ENCODE measurements at places on chromosomes 5 and 9.

- DNase-seq: no peak
Measured at GRCh38 chr9:36046923-36047322, 10.2 kb downstream of the RECK start.

- DNase-seq: no peak
Measured at GRCh38 chr5:132828846-132829494, 1.5 kb downstream of the SHROOM1 start.

DNA sequence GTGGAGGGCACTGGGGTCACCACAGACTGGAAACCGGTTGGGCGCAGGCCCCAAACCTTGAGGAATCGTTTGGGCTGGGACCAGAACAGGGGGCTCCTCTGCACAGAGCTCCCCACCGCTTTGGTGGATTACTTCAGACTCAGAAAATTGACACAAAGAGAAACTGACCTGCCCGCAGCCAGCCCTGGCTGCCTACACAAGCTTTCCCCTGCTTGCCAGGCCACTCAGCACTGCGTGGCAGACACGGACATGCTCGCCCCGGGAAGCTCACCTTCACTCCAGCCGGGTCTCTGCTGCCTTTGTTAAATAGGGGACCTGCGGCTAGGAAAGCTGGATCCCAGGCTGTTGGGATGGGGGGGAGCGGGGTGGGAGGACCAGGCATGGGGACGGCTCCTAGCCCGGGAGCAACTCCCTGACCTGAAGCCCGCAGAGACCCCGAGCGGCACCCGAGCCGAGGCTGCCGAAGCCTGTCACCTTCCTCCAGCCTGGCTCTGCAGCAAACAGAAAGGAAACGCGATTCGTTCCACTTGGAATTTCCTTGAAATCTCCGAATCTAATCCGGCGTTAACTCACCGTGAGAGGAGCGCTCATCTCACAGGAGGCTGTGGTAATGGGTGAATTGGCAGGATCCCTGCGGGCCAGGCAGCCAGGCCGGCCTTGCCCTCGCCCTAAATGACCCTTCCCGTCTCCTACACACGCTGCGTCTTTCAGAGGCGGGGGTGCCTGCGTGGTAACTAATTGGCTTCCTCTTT, 8.8 kb downstream of the PAX5 start:
- no peak for DNase-seq

DNA sequence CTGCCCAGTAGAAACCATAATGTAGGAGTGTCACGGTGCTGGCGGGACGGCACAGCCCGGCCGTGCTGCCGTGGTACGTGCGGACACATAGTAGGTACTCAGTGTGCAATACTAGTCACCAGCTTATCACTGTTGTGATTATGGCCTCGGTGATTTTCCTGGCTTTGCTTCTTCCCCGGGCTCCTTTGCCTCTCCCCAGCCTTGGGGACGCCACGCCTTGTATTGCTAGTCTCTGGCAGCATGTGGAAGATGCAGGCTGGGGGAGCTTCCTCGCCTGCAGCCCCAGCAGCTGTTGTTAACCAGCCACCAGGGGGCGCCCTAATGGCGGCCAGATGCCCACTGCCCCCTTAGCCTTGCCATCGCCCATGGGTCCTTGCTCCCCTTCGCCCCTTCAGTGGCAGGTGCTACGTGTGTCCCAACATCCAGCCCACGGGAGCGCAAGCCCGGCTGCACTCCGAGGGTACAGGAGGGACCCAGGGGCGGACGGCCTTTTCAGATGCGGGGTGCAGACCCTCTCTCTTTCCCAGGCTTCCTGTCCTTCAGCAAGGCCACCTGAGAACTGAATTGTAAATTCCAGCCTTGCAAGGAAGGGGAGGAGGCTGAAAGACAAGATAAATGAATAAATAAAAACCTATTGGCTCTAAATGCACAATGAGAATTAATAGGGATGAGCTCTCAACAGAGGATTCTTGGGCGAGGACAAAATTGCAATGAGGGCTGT, 8.0 kb downstream of the NTNG2 start:
- DNase-seq: peak; percentile 58

DNA sequence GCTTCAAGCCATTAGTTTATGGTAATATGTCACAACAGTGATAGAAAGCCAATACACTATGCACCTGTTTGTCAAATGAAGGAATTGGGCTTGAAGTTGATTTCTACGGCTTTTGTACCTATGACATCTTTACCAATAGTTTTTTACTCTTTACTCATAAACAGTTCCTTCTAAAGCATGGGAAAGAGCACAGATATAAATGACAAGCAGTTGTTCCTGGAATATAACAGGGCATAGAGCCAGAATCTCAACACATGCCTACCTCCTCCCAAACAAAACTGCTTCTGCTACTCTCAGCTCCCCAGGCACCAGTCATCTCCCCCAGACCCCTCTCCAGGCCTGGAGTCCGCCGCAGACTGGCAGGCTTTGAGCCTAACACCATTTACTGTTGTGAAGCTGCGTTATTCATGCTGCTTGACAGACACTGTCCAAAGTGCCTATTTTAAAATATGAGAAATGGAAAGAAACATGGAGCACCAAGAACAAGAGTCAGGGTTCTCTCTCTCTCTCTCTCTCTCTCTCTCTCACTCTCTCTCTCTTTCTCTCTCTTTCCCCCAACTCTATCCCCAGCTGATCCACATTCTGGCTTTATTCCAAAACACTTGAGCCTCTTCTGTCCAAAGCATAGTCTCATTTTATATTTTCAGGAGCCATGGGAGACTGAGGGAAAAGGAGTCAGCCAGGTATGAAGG, 111.6 kb downstream of the ADRB2 start:
- DNase-seq: no peak

DNA sequence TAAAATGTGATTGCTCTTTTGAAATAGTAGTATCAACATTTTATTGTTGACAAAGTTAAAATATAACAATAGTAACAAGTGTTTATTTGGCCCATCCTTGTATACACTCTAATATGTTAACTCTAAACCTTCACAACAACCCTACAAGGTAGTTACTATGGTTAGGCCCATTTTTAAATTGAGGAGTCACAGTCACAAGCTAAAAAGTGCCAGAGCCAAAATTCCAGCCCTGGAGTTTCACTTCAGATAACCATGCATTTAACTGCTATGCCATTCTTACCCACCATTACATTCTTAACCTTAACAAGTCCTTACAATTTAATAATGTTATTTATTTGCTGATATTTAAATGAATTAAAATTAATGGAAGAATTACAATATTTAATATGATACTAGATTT, 91.2 kb downstream of the CWC27 start:
- DNase-seq: no peak

- no peak for DNase-seq
Measured at GRCh38 chr5:1335540-1336095, 9.3 kb downstream of the CLPTM1L start.

DNA sequence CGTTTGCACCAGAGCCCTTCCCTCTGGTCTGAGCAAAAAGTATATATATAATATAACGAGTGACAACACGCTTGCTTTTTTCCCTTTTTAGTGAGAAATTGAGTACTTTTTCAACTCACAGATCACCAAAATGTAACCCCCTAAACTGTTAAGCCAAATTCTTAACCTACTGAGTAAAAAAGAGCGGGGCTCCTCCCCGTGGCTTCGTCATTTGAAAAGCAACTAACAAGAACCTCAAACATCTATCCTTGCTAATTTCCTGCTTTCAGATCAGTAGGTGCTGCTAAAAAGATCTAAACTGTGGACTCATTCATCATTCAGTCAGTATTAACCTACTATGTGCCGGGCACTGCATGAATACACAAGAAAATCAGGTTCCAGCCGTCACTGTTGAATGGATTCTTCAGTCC, 1.0 kb upstream of the PTBP3 start:
- peak; percentile 32 for DNase-seq

GRCh38 chr5:73179730-73180129, 6.7 kb downstream of the TMEM174 start:
- DNase-seq: no peak

GRCh38 chr9:70530716-70531115, 116.3 kb upstream of the KLF9 start:
- no peak for DNase-seq

GRCh38 chr9:68927165-68927564, 86.7 kb downstream of the PRKACG start:
- no peak for DNase-seq

DNA sequence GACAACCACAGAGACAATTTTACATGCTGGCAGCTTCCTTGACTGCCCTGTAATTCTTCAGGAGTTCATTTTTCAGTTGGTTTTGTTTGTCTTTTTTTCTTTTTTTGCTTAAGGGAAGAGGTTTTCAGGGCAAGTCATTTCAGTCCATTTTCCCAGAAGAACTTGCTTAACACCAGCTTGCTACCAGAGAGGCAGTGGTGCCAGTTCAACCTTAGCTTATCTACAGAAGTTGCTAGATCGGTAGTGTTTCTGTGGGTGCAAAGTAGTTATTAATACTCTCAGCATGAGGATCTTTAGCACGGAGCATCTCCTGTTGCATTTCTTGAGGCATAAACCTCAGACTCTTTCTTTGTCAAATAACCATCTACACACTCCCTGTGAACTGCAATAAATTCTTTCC, 1.1 kb downstream of the SPEF2 start:
- DNase-seq: no peak

DNA sequence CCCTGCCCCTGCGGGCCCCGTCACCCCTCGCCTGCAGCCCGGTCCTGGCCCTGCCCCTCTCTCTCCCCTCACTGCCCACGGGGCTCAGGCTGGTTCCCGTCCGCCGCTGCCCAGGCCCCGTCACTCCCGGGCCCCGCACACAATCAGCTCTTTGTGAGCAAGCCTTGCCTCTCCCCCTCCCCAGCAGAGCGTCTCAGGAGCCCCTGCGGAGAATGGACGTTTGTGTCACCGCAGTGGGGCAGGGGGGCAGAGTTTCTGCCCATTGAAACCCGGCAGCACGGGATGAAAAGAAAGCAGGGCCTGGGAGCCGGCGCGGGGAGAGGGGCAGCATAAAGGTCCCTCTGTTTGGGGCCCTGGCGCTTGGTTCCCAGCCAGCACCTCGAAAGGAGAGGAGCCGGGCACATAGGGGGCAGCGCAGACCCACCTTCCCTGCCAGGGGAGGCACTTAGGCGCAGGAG, 13.5 kb upstream of the NUP214 start:
- no peak for DNase-seq

DNA sequence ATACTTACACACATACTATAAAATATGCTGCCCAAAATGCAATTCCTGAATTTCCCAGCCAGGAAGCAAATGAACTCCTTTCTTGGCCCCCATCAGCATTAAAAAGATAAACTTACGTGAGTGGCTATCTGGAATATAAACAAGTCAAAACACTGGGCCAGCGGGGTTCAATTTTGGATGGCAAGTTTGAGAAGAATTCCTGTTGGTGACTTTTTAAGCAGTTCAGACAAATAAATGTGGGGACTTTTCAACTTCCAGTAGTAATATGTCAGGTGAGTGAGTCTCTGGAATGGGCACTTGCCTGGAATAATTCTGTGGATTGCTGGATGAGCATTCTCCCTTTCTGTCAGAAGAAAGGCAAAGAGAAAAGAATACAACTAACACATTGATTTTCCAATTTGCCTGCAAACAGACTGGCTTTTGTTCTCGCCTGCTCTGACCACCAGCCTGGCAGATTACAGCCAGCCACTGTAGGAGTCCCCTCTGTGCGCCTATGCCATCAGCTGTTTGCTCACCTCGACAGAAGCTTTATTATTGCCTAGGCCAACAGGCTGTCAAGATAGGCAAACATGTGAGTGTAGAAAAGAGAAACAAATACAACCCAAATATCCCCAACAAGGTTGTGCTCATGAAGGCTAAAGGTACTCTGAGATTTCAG, 78.6 kb downstream of the MRPS27 start:
- DNase-seq: no peak

- no peak for DNase-seq
Measured at GRCh38 chr9:113210815-113211214, 10.3 kb downstream of the FKBP15 start.

GRCh38 chr5:116564756-116565490, 9.7 kb downstream of the SEMA6A start:
- no peak for DNase-seq

DNA sequence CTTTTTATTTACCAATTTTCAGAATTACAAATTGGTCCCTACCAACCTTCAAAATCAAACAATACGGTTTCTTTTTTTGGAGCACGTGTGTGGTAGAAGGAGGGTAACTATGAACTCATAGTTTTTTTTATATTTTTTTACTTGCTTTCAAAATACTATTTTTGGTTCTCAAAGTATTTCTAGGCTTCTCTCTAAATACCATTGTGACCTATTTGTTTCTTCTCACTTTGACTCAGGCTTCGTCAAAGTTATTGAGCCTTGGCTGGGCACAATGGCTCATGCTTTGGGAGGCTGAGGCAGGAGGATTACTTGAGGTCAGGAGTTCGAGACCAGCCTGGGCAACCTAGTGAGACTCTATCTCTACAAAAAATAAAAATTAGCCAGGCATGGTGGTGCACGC, 11.6 kb upstream of the KIF27 start:
- DNase-seq: no peak
